ENCODE measurements at places on chromosomes 5 and 9.

DNA sequence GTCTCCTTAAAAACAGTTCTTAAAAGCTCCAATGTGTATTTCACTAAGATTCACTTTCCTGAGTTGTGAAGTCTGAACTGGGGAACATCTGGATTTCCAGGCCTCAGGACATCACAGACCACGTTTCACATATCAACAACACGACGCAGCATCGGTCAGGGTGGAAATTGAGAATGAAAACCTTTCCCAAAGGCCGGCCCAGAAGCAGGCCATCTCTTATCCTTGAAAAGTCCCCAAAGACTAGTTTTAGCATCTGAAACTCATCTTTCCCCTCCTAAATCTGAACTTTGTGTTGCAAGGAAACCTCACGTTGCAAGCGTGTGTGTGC is 96.4 kb upstream of the COL5A1 start:
- DNase-seq = no peak

DNA sequence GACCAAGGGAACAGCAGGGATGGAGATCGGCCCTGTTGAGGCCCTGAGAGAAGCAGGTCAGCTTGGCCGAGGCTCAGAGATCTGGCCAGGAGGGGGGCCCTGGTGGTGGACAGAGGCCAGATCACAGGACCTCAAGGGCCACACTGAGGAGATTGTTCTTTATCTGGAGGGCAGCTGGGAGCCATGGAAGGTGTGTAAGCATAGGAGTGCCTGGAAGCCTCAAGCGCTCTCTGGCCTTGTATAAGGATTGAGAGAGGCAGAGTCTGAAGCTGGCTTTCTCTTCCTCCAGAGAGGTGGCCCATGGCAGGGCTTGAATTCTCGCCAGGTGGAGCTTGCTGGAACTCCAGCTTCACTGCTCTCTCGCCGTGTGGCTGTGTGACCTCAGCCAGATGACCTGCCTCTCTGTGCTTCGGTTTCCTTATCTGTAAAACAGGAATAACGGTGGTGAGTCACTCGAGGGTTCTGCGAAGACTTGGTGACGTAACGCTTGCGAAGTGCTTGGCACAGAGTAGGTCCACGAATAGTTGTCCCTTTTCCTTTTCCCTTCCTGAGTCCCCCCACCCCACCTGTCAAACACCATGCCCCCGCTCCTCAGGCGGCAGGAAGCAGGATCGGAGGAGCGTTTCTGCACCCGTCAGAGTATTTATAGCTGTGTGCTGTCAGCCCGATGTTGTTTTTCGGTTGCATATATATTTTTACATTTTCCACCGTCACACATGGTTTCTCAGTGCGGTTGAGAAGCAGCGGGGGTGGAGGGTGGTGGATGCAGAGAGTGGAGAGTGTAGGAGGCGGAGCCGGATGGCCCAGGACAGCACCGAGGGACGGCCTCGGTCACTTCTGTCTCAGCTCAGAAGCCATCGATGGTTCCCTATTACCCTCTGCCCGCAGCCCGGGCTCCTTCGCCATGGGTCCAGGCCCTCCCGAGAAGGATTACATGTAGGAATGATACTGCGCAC is 17.0 kb upstream of the CRB2 start:
- peak; percentile 90 for DNase-seq

GRCh38 chr5:16178745-16179372 is 732 bp downstream of the MARCHF11 start:
- peak; percentile 64 for DNase-seq

DNA sequence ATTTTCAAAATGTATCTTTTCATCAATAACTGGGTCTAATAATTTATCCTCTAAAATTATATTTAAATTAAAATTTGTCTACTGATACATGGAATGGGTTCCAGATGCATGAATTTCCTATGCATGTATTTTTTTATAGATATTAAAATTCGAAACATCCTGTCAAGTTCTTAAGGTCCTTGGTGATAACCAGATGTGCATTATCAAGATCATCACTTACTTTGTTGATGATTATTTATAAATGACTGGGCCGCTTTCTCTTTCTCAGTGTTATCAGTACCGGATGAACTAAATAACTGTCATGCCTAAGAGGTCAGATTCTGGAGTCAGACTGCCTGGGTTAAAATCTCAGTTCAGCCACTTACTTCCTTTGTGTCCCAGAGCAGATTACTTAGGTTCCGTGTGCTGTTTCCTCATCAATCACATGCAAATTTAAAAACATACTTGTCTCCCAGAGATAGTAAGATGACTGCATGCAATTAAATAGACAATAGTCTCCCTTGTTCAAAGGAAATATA is 124.3 kb downstream of the TEX10 start:
- DNase-seq = no peak

DNA sequence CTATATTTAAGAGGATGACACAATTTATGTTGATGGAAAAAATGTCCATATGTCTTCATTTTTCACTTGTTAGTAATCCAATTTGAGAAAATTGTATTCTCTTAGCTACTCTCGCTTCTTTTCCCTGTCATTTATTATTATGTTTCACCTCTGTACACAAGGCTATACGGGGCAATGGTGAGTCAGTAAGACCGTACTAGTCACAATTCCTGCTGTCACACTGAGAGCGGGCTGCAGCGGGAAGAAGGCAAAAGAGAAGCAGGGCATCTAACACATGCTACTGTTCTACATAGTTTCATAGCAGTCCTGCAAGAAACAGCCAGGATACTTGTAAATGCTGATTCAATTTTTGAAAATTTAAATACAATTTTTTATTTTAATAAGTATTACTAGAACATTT is 23.3 kb upstream of the PRDM9 start:
- no peak for DNase-seq

DNA sequence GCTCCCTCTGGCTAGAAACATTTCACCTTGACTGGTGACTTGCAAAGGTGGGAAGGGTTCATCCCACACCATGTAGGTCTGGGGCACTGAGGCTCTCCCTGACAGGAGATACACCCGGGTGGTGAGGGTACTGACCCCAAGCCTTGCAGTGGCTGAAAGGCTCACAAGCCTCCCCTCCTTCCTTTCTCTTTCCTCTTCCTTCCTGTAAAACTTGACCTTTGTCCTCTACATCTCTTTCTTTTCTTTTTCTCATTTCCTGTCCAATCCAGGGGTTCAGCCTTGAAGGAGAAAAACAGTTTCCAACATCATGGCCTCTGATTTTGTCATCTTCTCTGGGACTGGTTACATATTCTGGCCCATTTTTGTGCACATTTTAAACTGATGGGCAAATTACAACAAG is 16.6 kb downstream of the FBP2 start:
- no peak for DNase-seq

DNA sequence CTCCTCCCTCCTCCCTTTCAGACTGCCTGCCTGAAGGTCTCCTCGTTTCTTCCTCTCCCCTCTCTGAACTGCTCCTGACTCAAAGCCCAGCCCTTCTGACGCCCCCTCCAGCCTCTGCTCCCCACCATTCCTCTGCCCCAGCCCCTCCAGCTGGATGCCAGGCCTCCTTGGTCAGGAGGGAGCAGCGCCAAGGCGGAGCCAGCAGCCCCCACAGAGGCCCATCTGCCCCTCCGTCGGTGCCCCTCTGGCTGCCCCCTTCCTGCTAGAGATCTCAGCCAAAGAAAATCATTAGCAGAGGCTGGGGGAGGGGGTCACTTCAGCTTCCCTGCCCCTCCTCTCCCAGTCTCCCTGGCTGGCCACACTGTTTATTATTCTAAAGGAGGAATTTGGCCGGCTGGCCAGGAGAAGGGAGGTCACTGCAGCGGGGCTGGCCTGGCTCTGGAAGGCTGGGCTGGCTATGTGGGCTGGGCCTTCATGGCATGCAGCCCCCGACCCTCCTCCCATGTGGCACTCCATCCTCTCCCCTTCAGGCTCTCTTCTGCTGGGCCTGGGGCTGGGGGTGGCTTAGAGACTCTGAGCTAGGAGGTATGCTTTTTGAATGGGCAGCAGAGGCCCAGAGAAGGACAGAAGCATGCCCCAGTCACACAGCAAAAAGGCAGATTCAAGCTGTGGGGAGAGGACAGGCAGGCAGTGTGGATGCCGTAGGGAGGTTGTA is 16.9 kb downstream of the PDGFRB start:
- DNase-seq = no peak

GRCh38 chr5:3862906-3863305 is 267.3 kb downstream of the IRX1 start:
- DNase-seq = no peak

DNA sequence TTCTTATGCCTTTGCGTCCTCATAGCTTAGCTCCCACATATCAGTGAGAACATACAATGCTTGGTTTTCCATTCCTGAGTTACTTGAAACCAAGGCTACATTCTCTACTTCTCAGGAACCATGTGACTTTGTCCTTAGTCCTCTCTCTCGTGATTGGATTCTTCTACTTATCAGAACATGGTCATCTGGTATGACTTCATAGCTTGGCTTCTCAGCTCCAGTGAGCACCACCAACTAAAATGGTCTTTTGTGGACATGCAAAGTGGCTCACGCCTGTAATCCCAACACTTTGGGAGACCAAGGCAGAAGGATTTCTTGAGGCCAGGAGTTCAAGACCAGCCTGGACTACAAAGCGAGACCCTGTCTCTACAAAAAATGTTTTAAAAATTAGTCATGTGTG is 81.2 kb upstream of the NIPBL start:
- DNase-seq = no peak

- no peak for DNase-seq
Measured at GRCh38 chr9:21543187-21543586, 61.1 kb upstream of the IFNE start.

- DNase-seq = peak; percentile 39
Measured at GRCh38 chr5:157108976-157109375, at the start of gene HAVCR2. Gene HAVCR2 (minus strand): TSS chr5:157109044. CDS start chr5:157108983, 61 bp downstream.

GRCh38 chr5:57863661-57864060 is 381.1 kb upstream of the ACTBL2 start:
- DNase-seq = no peak

- peak; percentile 89 for DNase-seq
Measured at GRCh38 chr5:132238169-132238744, 10.6 kb upstream of the P4HA2 start.

- DNase-seq = no peak
Measured at GRCh38 chr5:77295863-77296378, 85.4 kb downstream of the PDE8B start.

GRCh38 chr9:130450344-130451003 is 5.7 kb downstream of the ASS1 start:
- DNase-seq = no peak

DNA sequence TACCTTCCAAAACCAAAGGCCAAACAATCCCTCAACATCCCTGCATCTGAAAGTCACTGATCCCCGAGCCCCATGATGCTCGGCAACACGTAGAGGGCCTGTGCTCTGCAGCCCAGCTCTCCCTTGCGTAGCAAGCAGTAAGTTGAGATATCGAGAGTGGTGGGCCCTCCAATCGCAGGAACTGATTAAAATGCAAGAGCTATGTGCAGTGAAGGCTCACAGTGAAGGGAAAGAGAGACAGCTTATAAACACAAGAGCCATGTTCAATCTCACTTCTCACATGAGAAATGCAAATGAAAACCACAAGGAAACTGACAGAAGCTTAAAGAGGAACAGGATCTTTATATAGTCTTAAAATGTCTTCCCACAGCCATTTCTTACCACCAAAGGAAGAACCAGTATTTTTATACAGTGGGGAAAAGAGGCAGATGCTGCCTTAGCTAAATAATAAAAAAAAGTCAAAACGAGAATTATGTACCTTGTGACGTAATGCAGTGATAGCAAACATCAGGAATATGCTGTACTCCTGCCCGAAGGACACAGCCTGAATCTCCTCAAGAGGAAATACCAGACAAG is 24.6 kb downstream of the TTF1 start:
- DNase-seq = peak; percentile 77

DNA sequence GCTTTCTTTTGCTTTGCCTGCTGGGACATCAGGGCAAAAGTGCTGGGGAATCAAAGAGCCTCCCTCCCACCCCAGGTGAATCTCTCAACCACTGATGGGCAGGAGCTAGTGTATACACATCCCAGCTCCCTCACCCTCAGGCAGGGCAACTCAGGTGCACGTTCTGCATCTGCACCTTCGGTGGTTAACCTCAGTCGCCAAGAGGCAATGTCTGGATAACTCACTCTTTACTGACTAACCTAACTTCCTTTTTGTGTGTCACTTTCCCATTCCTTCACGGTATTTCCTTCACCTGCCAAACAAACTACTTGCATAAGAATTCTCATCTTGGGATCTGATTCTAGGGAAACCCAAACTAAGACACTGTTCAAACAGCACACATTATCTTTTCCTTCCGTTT is 26.3 kb downstream of the CNTFR start:
- no peak for DNase-seq

- DNase-seq = no peak
Measured at GRCh38 chr5:163718272-163718671, 212.9 kb downstream of the MAT2B start.

- no peak for DNase-seq
Measured at GRCh38 chr5:160742446-160742845, 109.6 kb downstream of the ATP10B start.

GRCh38 chr9:88722753-88723152 is 187.8 kb downstream of the NXNL2 start:
- peak; percentile 25 for DNase-seq

GRCh38 chr9:125881042-125881441 is 133.9 kb downstream of the PBX3 start:
- peak; percentile 73 for DNase-seq

- DNase-seq = no peak
Measured at GRCh38 chr5:98483301-98483685, 290.2 kb upstream of the RGMB start.

DNA sequence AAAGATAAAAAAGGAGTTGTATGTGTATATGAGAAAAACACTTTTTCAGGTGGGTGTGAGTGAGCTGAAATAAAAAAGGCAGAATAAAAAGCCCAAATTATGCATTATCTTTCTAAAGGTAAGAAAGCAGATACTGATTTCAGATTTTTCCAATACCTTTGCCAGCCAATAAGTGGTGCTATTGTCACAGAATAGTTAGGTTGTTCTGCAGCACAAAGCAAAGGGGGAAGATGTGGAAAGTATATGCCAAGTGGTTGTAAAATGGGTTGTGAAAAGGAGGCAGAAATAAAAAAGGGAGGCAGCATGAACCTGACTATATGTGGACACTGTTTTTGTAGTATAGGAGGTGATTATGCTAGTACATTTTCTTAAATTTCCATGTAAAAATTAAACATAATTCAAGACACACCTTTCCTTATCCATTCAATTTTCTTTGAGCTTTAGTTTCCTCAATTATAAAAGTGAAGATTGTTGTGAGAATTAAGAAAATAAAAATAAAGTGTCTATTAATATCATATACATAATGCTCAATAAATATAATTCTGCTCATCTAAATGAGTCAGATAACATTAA is 106.7 kb downstream of the SMIM15 start:
- DNase-seq = peak; percentile 84

DNA sequence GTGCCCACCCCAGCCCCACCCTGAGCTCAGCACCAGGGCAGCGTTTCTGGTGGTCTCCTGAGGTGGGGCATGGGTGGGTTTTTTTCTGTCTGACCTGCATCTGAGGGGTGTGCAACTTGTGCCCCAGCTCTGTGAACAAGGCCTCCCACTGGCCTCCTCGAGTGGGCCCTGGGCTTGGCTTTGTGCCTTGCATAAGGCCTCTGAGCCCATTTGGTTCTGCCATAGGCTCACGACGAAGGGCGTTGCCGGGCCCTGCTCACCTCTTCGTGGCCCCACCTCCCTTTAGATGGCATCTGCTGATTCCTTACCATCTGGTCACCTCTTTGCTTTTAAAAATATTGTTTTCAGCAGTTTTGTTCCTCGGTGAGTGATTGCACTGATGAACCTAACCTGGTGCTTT is 127.1 kb upstream of the COL5A1 start:
- DNase-seq = no peak

- peak; percentile 72 for DNase-seq
Measured at GRCh38 chr5:130541617-130542221, 623.3 kb downstream of the HINT1 start.
